ENCODE measurements at places on chromosomes 16 and 17.
A peak's percentile ranks its signal among the peaks of the same experiment; 100 is the strongest.

DNA sequence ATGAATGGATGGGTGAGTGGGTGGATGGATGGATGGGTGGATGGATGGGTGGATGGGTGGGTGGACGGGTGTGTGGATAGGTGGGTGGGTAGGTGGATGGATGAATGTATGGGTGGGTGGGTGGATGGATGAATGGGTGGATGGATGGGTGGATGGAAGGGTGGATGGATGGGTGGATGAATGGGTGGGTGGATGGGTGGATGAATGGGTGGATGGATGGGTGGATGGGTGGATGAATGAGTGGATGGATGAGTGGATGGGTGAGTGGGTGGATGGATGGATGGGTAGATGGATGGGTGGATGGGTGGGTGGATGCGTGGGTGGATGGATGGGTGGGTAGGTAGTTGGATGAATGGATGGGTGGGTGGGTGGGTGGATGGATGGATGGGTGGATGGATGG lies 13.2 kb upstream of the ATP2C2 start:
- no peak for DNase-seq

GRCh38 chr17:28928061-28928460 lies 23.3 kb downstream of the PHF12 start:
- DNase-seq: no peak

DNA sequence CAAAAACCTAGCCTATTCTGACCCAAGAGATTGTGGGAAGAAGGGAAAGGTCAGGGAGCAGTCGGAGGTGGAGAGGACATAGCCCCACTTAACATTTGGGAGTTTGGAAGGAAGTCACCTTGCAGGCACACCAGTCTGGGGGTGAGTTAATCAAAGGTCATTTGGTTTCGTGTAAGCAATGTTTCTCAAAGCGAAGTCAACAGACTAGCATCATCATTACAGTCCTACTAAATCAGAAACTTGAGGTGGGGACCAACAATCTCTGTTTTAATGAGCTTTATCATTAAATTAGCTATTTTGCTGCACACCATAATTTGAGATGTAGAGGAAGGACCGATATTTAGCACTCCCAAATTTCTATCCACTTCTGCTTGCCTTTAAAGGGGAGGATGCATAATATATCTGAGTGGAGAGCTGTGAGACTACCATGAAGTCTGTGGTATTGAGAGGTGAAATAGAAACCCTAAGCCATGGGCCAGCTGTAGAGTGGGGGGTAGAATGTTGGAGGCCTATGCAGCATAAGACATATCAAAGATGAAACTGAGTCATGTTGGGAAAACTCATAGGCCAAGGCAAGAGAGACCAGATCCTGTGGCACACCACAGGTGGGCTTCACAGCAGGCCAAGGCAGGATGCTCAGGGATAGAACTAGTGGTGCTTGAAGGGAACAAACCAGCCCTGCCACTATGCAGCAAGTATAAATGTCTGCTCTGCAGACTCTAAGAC lies 141.7 kb upstream of the ANKFN1 start:
- no peak for DNase-seq

DNA sequence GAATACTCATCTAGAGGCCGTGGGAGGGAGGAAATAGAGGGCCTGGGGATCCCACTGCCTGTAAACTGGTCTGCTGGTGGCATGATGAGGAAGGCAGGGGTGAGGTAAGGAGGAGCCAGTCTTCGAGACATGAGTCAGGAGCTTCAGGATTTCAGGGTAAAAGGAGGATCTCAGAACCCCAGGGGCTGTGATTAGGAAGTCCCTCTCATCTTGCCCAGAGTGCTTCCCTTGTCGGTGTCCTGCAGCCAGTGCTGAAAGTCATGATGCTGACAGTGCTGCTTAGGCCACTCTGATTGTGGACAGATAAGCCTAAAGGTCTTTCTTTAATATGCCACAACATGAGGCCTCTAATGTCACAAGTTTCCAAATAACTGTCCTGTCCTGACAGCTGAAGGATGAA lies 29.6 kb downstream of the COG4 start:
- DNase-seq: no peak

DNA sequence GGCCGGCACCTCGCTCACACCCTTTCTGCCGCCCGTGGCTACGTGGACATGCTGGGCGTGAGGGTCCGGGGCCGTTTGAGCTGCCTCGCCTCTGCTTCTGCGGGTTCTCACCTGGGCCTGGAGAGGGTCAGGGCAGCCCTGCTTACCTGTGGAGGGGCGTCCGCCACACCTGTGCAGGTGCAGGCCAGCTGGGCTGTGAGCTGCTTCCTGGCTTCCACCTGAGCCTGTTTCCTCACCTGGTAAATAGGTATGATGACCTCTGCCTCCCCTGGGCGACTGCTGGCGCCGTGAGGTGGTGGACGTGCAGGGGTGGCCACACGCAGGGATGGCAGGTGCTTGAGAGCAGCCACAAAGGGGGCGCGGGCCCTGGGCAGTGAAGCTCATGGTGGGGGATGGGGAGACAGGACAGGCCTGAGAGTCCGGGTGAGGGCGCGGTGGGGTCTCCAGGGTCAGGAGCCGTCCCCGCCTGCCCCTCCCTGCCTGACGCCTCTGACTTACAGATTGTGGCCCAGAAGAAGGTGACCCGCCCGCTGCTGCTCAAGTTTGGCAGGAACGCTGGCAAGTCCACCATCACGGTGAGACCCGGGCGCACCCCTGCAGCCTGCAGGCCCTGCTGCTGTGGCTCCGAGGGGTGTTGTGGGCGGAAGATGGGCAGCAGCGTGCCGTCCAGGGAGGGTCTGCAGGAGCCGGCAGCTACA lies 7.8 kb downstream of the CPNE7 start:
- no peak for DNase-seq

GRCh38 chr17:8798846-8799569 lies at the start of gene MFSD6L:
TSS of gene MFSD6L (minus strand) at chr17:8799365. CDS start at chr17:8799120, 245 bp downstream.
- peak; percentile 34 for DNase-seq

- peak; percentile 2 for DNase-seq
These were observed 2.6 kb downstream of the PARD6A start for GRCh38 chr16:67663151-67663876.

DNA sequence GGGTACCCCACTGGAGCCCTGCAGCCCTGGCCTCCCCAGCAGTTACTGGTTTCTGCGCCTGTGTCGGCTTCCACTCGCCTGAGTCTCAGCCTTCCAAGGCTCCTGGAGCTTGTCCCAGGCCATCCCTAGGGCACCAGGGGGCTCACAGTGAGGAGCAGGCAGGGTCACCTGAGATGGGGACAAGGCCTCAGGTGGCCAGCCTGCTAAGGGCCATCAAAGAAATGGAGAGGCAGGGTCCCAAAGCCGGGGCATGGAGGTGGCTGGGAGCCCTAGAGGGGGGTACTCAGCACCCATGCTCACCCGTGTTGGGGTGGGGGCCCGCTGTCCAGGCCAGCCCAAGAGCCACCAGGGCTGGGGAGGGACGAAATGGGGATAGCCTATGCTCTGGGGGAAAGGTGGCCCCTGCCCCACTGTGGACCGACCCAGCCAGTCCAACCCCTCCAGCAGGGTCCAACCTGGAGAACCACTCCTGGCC lies 1.3 kb downstream of the FASN start:
- no peak for DNase-seq

DNA sequence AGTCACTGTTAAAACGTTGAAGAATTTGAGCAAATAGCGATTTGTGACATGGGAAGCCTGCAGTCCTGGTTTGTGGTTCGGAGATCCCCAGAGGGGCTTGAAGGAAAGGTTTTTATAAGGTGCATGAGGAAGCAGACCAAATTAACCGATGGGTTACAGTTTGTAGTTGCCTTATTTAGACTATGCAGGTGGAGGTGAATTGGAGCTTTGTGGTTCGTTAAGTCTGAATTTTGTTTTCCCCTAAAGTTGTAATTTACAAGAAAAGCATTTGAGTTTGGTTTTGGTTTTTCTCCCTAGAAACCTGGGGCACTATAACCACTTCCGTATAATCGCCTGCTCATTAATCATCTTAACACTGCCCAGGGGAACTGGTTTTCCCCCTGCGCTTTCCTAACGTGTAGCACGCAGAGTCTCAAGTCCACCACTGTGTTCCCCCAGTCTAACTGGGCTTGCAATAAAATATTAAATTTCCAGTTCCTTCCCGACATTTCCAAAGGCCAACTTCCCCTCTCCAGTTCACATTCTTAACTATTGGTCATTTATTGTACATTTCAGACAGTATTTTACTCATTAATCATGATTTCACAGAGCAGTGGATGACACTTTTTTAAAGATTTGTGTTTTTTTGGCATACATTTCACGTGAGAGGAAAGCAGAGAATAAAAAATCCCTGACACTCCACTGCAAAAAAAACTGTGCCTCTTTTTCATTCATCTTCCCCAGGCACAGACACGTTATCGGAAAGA lies 932 bp downstream of the ZNF267 start:
- peak; percentile 63 for DNase-seq

DNA sequence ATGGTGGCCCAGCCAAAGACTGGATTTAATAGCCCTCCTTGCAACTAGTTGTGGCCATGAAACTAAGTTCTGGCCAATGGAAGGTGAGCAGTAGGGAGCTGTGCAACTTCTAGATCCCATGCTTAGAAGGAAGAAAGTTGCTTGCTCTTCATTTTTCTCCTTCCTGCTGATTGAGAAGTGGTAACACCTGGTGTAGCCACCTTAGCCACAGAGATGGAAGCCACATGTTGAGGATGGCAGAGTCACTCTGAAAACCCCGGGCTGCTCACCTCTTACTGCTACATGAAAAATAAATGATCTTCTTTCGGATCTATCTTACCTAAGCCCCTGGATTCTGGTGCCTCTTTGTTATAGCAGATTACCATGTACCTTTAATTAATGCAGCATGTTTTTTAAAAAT lies 10.3 kb upstream of the ATP5MC1 start:
- no peak for DNase-seq

GRCh38 chr17:55898195-55898594 lies 147.3 kb downstream of the PCTP start:
- DNase-seq: peak; percentile 18

GRCh38 chr17:35368081-35368830 lies 5.2 kb downstream of the SLFN11 start:
- no peak for DNase-seq

- peak; percentile 57 for DNase-seq
These were observed 186.3 kb upstream of the NLRP1 start for GRCh38 chr17:5770441-5771270.

DNA sequence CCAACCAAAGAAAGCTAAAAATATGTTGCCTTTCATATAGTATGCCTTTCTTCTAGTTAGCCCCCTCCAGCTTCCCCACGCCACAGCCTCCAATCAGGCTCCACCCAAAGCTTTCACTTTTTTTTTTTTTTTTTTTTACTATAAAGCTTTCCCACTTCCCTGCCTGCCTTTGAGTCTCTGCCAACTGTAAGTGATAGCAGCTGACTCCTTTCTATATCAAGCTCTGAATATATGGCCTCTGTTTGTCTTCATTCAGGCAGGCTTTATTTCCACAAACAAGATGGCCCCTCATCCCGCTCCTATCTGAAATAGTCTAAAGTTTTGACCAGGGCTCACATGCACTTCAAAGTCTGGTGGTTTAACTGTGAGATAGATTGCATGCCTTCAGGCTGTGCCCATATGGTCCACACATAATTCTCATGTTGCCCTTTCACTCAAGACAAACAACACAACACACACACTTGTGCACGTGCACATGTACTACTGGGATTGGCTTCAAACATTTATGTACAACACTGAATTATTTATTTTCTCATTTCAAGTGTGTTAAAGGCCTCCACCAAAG lies 39.8 kb upstream of the DYNLRB2 start:
- DNase-seq: no peak

GRCh38 chr16:85335584-85336491 lies 223.6 kb upstream of the CIBAR2 start:
- no peak for DNase-seq

GRCh38 chr17:64092952-64093451 lies 36.9 kb downstream of the ERN1 start:
- no peak for DNase-seq

DNA sequence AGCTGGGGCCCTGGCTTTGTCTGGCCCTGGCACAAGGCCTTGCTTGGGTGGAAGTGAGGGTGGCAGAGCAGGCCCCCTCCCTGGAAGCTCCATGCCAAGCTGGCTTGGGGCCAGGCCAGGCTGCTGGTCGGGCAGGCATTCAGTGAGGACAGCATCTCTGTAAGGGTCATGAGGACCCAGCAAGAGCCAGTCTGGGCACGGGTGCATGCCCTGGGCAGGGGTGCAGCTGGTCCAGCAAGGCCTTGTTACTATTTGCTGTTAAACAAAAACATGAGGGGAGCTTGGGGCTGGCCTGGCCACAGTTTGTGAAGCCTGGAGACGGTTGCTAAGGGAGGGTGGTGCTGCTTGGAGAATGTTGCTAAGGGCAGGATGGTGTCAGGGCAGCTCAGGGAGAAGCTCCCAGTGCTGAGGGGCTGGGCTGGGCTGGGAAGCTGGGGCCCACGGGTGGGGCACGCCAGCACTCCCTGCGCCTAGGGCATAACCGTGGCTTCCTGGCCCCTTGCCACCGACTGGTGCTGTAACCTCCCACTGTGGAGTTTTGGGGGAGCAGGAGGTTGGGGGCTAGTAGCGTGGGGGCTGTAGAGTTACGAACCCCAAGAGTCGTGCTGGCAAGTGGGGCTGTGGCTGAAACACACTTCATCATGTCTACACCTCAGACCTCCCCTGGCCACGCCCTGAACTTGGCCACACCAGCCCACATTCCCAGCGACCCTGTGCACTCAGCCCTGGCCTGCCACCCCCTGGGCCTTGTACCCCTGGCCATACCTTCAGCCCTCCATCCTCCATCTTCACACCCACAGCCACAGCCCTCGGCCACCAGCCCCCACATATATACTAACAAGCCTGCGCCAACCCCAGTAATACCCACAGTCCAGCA lies 1.6 kb downstream of the TPPP3 start:
- DNase-seq: no peak

- DNase-seq: no peak
These were observed 88.2 kb downstream of the STX8 start for GRCh38 chr17:9487406-9487805.

- DNase-seq: no peak
These were observed 71.6 kb downstream of the METRNL start for GRCh38 chr17:83151056-83151441.

DNA sequence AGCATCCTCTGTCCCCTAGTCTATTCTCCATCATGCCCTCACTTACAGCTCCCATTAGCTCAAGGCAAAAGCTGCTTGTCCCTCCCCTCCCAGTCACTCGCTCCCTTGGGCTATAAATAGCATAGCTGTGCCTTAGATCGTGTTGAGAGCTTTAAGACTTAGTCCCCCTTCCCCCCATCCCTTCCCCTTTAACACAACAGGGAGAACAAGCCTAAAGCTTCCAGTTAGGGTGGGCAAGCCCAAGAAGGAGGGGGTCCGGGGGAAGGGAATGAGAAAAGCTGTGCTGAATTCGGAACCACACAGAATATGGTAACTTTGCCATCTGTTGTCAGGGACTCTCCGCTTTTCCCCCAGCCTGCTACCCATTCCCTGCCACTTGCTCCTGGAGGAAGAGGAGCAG lies 4.9 kb upstream of the HIGD1B start:
- no peak for DNase-seq
